ENCODE measurements at places on chromosomes 7 and 10.
A peak's percentile ranks its signal among the peaks of the same experiment; 100 is the strongest.

- DNase-seq = no peak
Observed at GRCh38 chr7:30764030-30764975, 6.9 kb upstream of the MINDY4 start.

- DNase-seq = peak; percentile 32
Observed at GRCh38 chr10:29849126-29849833, 210.1 kb downstream of the JCAD start.

GRCh38 chr10:64159910-64160872, 639.0 kb downstream of the REEP3 start:
- DNase-seq = no peak

- DNase-seq = no peak
Observed at GRCh38 chr10:24971374-24971773, 19.0 kb upstream of the PRTFDC1 start.

DNA sequence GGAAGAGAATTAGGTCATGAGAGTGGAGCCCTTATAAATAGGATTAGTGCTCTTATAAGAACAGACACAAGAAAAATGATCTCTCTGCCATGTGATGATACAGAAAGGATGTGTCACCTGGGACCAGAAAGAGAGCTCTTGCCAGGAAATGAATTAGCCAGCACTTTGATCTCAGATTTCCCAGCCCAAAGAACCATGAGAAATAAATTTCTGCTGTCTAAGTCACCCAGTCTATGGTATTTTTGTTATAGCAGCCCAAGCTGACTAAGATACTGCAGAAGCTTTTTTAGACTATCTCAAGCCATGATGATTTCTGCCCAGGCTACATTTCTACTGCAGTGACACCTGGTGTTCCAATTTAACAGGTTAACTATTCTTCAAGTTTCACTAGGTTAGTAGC, 84.8 kb downstream of the RSU1 start:
- no peak for DNase-seq

- DNase-seq = no peak
Observed at GRCh38 chr7:2926120-2926895, 82.2 kb upstream of the GNA12 start.

GRCh38 chr10:132434405-132435005, 37.5 kb downstream of the PWWP2B start:
- no peak for DNase-seq

DNA sequence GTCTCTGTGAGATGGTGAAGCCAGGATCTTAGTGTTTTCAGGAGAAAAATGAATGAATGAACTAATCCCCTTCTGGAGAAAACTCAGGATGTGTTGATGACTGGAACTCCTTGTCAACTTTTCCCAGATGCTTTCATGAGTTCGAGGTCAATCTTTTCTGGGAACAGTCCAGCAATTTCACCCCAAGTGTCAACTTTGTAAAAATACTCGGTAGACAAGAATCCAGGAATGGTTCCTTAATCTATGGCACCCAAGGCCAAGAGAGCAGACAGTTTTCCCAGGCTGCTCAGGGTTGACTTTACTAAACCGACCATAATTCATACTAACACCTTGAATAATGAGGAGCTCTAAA, 31.1 kb upstream of the LYZL1 start:
- no peak for DNase-seq

DNA sequence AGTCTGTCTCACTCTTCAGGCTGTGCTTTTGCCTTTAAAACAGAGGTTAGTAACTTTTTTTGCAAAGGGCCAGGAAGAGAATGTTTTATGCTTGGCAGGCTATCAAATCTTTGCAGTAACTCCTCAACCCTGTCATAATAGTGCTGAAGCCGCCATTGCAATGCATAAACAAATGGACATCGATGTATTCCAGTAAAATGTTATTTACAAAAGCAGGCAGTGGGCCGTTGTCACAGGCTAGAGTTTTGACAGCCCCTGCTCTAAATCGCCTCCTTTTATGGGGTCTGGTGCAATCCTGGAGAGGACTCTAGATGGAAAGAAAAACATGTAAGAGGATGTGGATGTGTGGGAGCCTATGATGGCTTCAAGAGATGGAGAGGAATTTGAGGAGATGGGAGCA, 568.3 kb downstream of the TYW1 start:
- no peak for DNase-seq

- no peak for DNase-seq
Observed at GRCh38 chr10:132608511-132609195, 71.1 kb downstream of the INPP5A start.

GRCh38 chr10:8041284-8041991, 13.1 kb upstream of the GATA3 start:
- no peak for DNase-seq

DNA sequence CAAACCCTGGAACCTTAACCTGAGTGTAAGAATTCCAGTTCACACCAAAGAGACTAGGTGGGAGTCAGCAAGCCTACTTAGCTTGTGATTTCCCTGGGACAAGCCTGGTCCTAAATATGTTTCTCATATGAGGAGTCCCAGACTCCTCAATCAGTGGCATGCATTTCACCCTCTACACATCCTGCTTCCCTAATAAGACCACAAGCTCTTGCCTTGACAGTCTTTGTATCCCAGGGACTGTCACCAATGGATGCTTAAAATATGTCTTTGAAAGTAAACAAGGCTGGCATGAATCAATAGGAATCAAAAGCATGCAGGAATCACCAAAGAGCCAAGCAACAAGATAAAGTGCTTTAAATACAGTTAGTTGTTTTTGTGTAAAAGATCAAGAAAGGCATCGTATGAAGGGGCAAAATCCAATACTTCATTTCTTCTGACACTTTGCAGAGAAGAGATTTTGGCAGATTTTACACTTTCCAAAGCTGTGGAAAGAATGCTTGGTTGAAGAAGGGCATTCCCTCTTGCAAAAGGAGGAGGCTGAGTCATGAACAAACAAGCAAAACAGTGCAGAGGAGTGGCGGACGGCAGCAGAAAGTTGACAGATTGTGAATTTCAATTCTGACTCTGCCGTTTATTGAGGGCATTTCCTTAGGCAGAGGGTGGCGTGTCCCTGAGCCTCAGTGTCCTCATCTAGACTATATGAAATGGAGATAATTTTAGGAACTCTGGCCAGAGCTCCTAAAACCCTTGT, 8.5 kb upstream of the NFE2L3 start:
- DNase-seq = peak; percentile 38

- DNase-seq = no peak
Observed at GRCh38 chr7:104873401-104873800, 140.6 kb upstream of the KMT2E start.

DNA sequence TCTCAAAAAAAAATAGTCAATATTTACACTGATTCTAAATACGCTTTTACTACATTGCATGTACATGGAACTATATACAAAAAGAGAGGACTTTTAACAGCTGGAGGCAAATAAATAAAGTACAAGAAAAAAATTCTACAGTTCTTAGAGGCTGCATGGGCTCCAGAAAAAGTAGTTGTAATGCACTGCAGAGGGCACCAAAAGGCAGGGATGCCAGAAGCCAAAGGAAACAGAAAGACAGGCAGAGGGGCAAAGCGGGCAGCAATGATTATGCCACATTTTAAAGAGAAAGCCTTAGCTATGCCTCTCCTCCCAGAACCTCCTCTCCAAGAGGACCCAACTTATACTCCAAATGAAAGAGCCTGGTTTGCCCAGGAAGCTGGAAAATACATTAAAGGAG, 11.6 kb upstream of the ADCK2 start:
- no peak for DNase-seq

GRCh38 chr10:43093423-43094076, 16.7 kb downstream of the RET start:
- DNase-seq = no peak

All from H54 (cell line).